DMS153 (cell line): ENCODE measurements at places on chromosomes 11 and 22.

GRCh38 chr22:46041642-46042041 is 64.7 kb upstream of the WNT7B start:
- DNase-seq: peak; percentile 56

GRCh38 chr11:68425866-68426380 is 34.6 kb upstream of the PPP6R3 start:
- no peak for DNase-seq

GRCh38 chr22:37273846-37274225 is 8.5 kb upstream of the CYTH4 start:
- DNase-seq: no peak

DNA sequence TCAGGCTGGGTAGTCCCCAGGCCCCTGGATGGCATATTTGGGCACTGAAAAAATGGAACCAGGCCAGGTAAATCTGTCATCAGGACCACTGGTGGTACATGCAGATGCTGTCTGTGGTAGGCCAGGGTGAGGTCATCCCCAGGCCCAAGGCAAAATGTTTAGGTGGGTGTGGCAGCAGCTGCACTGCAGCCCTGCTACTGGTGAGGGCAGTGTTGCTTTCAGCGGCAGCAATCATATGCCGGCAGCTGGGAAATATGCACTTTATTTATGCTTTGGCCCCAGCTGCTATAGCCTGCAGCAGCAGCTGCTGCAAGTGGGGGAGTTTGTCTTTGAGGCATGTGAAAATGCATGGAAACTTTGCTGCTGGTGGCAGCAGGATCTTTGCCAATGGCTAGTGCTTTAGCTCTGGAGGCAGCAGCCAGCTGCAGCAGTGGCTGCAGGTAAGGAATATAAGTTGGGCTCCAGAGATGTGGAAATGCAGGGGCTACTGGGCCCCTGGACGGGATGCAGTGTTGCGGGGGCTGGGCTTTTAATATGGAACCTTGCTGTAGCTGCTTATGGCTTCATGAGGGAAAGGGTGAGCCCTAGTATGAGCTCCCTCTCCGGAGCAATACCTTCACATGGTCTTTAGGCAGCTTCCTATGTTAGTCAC is 365.7 kb upstream of the CADM1 start:
- DNase-seq: peak; percentile 49

GRCh38 chr11:64592656-64593055 is 1.6 kb downstream of the SLC22A12 start:
- DNase-seq: no peak
